NCI-H1092 (cell line): ENCODE measurements at places on chromosomes 5 and 9.

DNA sequence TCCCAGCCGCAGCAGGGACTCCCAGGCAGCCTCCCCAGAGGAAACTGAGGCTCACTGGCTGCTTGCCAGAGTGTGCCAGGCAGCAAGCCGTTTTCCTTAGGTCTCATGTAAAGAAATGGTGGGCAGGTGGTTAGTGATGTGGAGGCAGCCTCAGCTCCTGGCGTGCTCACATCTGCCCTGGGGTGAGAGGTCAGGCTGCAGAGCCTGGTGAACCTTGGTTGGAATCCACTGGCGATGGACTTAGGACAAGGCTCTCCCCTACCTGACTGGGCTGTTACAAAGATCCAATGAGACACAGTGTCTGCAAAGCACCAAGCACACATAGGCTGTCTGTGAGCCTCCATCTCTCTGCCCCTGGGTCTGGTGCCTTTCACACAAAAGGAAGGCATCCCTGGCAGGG lies 30.9 kb downstream of the LHX6 start:
- no peak for DNase-seq

- DNase-seq = no peak
Measured at GRCh38 chr9:89009546-89009840, 18.2 kb downstream of the S1PR3 start.

DNA sequence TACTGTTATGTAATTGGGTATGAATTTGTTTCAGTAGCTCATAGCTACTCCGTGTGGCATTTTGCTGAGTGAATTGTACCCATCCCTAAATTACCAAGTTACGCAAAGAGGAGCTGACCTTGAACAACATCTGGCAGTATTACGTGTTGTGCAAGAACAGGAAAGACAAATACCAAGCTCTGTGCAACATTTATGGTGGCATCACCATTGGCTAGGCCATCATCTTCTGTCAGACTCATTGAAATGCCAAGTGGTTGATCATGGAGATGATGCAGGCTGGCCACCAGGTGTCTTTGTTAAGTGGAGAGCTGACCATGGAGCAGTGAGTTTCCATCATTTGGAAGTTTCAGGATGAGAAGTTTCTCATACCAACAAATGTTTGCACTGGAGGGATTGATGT lies 15.0 kb downstream of the ZSWIM6 start:
- no peak for DNase-seq

- no peak for DNase-seq
Measured at GRCh38 chr5:158947846-158948245, 151.9 kb downstream of the EBF1 start.

DNA sequence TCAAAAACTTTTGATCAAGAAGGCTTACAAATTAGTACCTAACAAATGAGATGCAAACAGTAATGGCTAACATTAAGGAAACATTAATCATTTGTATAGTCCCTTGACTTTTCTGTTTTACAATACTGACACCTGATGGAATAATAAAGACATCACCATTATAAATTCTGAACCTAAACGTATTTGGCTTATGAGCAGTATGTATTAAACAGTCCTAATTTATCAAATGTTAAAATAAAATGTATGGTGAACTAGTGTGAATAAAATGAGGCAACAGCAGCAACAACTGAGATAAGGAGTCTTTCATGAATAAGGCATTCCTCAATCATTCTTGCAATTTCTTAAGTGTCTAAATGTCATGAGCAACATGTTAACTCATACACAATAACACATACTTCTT lies 6.0 kb downstream of the PUM3 start:
- DNase-seq = no peak

DNA sequence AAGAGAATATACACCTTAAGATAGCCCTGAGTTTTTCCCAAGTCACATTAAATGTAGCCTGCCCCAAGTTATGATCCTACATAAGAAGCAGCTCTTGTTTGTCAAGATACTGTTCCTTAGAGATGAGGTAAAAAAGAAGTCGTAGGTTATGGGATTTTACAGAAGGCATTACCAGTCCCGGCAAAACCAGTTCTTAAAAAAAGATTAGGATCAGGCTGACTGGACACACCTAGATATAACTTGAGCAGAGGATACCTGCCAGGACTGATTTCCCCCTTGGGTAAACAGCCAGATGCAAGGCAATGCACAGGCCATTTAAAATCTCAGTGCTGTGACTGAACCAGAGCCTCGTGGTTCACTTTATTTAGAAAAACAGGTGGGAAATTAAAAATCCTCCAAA lies 14.1 kb upstream of the SEMA5A start:
- no peak for DNase-seq

DNA sequence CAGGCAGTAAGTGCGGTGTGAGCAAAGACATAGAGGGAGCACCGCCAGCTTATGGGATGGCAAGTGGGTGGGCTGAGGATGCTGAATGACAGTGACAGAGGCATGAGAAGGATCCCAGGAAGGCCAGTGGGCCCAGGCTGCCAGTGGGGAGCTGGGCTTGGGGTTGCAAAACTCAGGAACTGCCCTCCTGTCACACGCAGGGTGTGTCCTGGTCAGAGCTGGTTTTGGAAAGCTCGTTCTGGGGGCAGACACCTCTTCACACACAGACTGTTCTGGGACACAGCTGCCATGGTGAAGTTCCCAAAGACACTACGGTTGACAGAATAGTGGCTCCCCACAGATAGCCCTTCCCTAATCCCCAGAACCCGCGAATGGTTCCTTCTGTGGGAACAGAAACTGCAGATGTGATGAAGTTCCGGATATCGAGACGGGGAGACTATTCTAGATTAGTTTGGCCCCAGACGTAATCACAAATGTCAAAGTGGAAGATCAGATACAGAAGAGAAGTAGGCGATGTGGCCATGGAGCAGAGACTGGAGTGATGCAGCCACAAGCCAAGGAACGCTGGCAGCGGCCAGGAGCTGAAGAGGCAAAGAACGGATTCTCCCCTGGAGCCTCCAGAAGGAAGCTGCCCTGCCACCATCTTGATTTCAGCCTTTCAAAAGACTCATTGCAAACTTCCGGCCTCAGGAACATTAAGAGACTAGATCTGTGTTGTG lies 159.0 kb downstream of the COL23A1 start:
- DNase-seq = no peak

GRCh38 chr5:159343295-159344094 lies 13.2 kb upstream of the IL12B start:
- no peak for DNase-seq

GRCh38 chr5:64925123-64925522 lies 156.4 kb downstream of the CWC27 start:
- no peak for DNase-seq

DNA sequence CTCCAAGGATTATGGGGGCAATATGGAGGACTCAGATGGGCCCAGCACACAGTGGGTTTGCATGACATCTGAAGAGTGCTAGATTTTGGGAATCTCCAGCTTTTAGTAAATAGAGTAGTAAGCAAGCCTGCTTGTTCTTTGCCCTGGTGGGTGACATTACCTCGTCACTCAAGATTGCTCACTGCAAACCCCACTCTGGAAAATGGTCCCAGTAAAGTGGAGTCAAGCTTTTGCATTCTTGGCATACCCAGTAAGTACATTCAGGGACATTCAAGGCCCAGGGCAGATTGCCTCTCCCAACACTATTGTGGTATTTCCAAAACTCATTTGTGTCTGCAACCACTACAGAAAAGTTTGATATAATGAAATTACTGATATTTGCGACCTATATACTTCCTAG lies 118.5 kb downstream of the INVS start:
- DNase-seq = no peak

DNA sequence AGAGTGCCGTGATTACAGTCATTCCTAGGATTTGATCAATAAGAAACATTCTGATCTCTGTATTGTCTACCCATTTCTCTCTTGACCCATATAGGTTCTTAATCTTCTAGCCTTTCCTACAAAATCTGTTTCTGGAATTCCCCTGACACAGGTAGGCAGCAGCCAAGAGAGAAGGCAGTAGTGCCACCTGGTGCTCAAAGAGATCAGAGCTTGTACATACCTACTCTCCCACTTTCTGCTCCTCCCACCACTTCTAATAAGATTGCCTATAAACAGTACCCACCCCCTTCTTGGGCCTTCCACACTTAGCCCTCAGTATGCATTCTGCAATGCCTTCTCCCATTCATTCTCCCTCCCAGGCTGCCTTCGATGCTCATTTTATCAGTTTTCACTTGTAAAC lies 117.4 kb upstream of the RORB start:
- peak; percentile 39 for DNase-seq

- no peak for DNase-seq
Measured at GRCh38 chr5:54013556-54014194, 296.7 kb downstream of the ARL15 start.

DNA sequence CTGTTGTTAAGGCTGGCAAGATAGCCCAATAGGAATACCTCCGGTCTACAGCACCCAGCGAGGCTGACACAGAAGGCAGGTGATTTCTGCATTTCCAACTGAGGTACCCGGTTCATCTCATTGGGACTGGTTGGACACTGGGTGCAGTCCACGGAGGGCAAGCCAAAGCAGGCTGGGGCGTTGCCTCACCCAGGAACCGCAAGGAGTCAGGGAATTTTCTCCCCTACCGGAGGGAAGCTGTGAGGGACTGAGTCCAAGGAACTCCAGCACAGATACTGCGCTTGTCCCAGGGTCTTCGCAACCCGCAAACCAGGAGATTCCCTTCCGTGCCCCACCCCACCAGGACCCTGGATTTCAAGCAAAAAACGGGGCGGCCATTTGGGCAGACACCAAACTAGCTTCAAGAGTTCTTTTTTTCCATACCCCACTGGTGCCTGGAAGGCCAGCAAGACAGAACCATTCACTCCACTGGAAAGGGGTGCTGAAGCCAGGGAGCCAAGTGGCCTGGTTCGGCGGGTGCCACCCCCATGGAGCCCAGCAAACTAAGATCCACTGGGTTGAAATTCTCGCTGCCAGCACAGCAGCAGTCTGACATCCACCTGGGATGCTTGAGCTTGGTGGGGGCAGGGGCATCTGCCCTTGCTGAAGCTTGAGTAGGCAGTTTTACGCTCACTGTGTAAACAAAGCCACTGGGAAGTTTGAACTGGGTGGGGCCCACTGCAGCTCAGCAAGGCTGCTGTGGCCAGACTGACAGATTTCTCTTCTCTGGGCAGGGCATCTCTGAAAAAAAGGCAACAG lies 647.2 kb downstream of the BNC2 start:
- DNase-seq = no peak

DNA sequence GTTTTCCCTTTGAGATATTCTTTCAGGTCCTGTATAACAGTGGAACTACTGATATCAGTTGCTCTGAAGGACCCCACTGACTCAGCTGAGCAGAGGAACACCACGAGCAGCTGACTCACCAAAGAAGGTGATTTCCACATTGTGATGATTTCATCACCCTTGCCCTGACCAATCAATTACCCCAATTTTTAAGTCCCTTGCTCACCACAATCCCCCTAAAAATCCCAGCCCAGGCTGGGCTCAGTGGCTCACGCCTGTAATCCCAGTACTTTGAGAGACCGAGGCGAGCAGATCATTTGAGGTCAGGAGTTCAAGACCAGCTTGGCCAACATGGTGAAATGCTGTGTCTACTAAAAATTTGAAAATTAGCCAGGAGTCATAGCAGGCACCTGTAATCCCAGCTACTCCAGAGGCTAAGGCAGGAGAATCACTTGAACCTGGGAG lies 125.3 kb upstream of the ABCA1 start:
- DNase-seq = no peak

DNA sequence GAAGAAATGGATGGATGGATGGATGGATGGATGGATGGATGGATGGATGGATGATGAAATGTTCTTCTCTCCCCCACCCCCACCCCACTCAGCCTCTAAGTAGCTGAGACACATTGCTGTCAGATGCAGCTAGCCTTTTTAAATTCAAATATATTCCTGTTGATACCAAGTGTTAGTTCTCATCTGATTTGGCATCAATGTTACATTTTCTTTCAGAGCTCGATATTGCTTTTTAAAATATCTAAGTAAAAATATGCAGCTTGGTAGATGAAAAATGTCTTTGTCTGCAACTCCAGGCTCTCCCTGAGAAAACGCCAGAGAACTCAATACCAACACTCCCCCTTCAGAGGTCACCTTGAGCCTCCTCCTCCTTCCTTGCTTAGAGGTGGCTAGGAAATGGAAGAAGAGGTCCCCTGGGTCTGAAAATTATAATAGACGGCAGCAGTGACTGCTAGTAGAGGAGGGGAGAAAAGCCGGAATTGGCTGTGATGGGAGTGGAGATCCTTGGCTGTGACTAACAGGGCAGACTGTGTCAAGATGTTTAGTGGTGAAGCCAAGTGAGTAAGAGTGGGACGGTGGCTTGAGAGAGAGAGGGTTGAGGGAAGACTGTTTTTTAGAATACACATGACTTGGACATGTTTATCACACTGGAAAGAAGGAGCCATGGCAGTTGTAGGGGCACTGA lies 156.0 kb downstream of the ZNF462 start:
- no peak for DNase-seq
